CD8-positive, alpha-beta memory T cell (primary cell): ENCODE measurements at places on chromosomes 16 and 17.

DNA sequence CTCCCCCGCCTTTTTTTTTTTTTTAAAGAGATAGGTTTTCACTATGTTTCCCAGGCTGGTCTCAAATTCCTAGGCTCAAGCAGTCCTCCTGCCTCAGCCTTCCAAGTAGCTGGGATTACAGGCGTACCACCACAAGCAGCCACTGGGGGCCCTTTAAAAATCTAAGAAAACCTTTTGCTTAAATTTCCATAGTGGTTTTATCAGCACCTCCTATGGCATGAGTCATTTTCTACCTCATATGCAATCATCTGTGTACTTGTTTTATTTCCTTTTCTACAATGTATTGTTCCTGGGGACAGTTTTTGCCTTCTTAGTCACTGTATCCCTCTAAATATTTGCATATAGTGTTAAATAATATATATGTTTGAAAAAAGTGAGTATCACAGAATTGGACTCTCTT, 29.2 kb downstream of the GNA13 start:
- peak; percentile 51 for DNase-seq

DNA sequence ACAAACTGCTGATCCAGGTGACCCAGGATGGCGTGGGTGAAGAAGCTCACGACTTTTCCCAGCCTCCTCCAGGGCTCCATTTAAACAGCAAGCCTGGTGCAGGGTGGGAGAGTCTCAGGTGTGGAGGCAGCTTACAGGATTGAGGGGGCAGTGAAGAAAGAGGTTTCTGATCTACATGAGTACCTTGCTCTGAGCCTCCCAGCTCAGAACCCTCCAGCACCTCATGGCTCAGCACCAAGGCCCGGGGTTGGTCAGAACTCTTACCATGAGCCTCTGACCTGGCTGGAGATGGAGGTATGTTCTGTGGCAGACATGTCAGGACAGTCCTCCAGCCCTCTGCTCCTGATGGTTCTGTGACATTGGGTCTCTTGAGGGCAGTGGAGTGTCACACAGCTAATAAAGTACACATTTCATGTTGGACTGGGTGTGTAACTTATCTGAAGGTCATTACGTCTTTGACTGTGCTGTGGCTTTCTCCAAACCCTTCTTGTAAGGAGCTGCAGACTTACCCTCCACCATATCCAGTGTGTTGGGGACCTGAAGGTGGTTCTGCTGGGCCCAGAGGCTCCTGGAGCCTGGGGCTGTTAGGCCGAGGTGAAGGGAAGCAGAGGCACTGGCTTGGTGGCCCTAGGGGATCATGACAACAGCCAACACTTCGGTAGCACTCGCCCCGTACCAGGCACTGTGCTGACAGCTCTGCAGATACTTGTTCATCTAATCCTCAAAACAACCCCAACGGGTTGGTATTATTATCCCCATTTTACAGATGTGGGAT, 3.8 kb upstream of the DCAF7 start:
- DNase-seq, result no peak

- DNase-seq, result no peak
Measured at GRCh38 chr17:65677932-65678331, 116.5 kb upstream of the AXIN2 start.

- DNase-seq, result no peak
Measured at GRCh38 chr17:33234233-33234632, 58.9 kb downstream of the ASIC2 start.

GRCh38 chr16:77721752-77722308, 484 bp upstream of the NUDT7 start:
- DNase-seq, result no peak

DNA sequence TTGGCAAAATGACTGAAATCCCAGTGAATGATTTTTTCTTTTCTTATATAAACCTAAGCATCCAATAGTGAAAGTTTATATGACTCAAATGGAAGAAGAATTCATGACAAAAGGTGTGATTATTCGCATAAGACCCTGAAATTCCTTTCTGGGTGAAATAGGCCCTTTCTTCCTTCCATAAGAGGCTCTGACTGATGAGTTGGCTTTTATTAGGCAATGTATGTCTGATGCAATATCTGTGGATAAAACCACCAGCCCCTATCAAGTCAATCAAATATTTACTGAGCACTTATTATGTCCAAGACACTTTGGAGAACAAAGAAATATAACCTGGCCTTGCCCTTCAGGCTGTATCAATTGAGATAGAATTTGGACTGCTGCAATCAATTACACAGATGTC, 316.6 kb downstream of the CDH13 start:
- DNase-seq, result no peak

- DNase-seq, result no peak
Measured at GRCh38 chr17:38585056-38585917, 20.5 kb downstream of the SRCIN1 start.

GRCh38 chr16:12995721-12996372, 94.4 kb downstream of the SHISA9 start:
- no peak for DNase-seq

GRCh38 chr17:2244545-2245525, 58.8 kb downstream of the SMG6 start:
- peak; percentile 70 for DNase-seq

GRCh38 chr17:9684955-9685621, 39.8 kb downstream of the USP43 start:
- no peak for DNase-seq

DNA sequence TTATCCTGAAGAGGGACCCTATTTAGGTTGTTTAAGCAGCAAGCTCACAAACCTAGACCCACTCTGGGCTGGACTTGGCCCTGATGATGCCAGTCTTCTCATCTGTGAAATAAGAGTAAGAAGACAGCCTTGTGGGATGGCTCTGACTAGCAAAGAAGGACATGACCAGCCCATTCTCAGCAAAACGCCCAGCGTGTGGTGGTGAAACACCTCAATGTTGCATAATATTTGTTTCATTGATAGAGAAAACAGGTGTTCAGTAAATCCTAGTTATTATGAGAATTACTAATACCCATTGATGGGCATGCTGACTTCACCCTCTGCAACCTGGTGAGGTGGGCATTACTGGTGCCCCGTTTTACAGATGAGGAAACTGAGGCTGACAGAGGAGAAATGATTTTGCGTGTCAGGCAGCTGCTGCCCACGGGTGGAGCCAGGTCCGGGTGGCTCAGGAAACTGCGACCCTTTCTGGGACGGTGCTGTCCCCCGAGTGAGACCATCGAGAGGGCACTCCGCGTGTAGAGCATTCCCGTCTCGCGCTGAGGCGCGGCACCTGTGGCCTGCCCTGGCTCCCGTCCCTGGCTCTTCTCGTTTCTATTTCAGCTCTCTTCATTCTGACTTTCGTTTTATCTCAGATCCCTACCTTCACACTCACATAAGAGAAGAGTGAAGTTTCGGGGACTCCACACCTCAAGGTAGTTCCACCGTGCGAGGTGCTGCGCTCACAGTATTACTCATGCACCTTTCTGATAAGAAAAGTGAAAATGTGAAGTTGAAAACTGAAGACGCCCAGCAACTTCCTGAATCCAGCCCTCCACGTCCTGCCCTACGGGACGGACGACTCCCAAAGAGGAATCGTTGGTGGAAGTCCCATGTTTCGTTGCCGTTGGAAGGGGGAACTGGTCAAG, 48.5 kb downstream of the IRF8 start:
- DNase-seq, result no peak

DNA sequence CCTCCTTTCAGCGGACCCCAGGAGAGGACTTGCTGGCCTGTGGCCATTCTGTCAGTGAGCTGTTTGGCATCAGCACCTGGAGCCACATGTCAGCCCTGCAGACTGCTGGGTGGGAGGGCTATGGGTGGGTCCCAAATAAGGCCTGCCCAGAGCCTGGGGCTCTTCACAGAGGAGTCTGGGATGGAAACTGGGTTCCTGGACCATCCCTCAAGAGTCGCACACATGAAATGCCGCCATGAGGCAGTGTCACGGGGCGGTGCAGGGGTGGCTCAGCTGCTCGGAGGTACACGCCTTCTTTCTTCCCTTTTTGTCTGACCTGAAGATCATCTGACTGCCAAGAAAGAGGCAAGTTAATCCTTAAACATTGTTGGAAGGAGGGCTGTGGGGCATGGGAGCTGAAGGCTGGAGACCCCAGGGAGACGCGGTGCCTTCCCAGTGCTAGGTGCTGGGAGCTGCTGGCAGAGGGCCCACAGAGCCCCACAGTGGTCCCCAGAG, 14.8 kb downstream of the MPRIP start:
- no peak for DNase-seq

DNA sequence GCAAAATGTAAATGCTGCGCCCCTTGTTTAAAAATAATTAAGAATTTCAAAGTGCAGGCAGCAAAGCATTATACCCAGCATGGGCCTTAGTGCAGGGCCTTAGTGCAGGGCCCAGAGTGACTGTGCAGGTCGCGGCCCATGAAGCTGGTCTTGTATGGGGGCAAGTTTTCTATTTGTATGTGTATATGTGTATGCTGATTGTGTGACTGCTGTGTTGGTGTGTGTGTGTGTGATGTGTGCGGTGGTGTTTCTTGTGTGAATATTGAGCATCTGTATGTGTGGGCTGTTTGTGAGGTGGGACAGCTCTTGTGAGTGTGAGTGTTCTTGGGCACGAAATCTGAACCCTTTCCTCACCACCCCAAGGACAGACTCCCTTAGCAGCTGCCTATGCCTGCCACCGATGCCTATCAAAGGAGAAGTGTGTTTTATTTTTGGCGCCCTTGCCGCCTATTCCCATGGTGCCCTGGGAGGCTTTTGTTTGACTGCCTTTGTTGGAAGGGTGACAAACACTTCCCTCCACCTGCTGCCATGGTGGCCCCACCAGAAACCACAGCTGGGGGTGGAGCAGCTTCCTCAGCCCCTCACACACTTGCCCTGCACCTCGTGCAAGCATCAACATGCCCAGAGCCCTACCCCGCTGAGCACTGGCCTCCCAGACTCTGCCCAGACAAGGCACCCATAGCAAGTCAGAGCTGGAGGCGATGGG, 18.0 kb downstream of the CCR7 start:
- peak; percentile 87 for DNase-seq

DNA sequence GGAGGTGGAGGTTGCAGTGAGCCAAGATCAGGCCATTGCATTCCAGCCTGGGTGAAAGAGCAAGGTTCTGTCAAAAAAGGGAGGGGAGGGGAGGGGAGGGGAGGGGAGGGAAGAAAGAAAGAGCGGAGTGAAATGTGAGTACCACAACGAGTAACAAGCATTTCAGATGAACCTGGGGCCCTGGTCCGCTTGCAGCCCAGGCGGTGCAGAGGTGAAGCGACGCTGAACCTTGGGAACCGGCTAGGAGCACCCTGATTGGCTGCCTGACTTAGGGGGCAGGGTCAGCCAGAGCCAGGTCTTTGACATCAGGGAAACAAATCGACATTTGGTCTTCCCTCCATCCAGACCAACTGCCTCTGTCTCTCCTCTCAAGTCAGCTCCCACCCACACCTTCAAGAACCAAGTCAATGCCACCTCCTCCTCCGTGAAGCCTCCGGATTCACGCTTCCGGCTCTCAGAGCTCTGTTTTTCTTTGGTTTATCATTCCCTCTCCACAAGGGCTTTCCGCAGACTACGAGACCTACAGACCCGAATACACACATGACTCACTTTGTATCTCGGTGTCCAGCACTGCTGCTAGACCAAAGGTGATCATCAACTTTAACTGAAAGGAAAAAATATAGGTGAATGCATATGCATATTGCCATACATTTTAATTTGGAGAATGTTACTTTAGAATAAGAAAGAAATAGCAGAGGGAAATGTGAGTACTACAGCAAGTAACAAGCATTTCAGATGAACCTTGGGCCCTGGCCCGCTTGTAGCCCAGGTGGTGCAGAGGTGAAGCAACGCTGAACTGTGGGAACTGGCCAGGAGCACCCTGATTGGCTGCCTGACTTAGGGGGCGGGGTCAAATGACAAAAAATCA, 19.3 kb downstream of the OR1F1 start:
- DNase-seq, result no peak

DNA sequence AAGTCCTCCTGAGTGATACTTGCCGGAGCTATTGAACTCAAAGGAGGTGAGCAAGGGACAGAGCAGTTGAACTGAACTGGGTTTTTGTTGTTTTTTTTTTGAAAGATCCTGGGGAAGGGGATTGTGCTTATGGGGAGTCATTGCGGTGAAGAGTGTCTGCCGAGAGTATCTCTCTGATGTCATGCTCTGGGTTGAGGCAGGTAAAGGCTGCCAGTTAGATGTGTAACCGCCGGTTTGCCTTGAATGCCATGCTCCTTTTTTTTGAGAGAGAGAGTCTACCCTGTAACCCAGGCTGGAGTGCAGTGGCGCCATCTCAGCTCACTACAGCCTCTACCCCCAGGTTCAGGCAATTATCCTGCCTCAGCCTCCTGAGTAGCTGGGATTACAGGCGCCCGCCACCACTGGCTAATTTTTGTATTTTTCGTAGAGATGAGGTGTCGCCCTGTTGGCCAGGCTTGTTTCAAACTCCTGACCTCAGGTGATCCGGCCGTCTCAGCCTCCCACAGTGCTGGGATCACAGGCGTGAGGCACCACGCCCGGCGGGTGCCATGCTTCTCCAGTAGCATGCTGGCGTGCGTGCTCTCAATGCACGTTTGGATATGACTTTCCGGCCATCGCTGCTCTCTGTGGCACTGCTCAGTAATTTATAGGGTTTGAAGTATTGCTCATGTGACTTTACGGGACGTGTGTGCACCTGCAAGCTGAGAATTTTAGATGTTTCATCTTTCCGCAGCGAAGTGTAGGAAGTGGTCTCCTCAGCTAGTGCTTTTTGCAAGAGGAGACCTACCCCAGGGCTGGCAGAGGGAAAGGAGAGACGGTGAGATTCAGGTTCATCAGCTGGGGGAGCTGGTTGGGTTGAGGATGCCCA, 8.5 kb downstream of the ZC3H18 start:
- no peak for DNase-seq

DNA sequence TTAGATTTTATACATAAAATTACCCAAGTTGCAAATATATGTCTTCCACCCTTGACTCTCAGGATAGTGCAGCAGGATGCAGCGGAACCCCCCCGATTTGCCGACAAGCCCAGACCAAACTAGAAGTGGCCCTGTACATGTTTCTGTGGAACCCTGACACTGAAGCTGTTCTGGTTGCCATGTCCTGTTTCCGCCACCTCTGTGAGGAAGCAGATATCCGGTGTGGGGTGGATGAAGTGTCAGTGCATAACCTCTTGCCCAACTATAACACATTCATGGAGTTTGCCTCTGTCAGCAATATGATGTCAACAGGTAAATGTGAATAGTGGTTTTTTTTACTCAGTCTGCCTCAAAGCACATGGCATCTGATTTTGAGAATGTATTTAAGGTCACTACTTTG, 70.7 kb downstream of the OMG start:
- no peak for DNase-seq

DNA sequence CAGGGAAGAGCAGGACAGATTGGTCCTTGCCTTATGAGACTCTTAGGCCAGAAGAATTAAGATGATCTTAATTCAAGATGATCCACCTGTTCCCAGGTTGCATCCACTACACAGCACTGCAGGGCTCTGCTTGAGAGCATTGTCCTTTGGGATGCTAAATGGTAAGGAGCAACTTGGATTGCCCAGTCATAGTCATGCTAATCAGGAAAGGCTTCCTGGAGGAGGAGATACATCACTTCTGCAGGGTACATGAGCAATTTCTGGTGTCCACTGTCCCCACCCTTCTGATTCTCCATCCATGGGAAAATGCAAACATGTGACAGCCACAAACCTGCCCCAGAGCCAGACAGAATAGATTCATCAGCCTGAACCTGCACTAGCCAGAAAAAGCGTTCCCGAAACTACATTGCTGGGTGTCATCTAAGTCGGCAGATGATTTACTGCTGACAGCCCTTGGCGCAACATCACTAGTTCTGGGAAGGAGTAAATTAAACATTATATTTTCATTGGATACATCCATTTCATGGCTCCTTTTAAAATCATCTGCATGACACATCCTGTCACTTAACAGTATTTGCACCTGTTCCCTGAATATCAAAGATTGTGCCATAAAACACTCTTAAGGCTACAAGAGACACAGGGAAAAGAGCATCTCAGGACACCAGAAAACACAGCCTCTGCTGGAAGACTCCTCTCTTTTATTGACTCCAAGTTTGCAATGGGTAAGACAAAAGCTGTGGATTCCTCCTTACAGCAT, 282.2 kb downstream of the MAF start:
- no peak for DNase-seq
